ENCODE measurements at places on chromosomes 16 and 17. TPM values are rescaled to one million over a fixed set of nuclear protein-coding genes. Genes with fewer than 3 reads are reported as not detected.

The MEOX1 gene
- 0.72 TPM for total RNA-seq

DNA sequence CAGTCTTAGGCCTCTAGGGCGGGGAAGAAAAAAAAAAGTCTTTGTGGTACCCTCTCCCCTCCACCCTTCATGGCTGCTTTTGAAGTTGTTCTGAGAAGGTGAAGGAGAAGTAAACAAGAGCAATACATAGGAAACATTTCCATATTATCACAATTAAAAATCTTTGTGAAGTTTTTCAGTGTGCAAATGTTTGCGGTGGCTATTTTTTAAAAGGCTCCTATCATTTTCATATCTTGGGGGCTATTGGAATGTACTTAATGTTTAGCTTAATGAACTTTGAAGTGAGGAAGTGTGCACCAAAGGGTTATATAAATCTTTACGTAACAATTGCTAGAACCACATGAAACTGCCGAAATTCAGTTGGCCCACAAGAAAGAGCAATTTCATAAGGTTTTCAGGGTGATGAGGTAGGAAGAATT lies 7.6 kb downstream of the NOL11 start:
- no peak for DNase-seq

The ATP2A1 gene
- total RNA-seq = 2.3 TPM

GRCh38 chr16:67720236-67720635 lies 1.1 kb upstream of the GFOD2 start:
- DNase-seq = peak; percentile 14

- DNase-seq = no peak
Observed at GRCh38 chr16:30121741-30122571, 1.1 kb downstream of the MAPK3 start.

Data from Caco-2 (cell line).